Activated gamma-delta T cell (primary cell): ENCODE measurements at places on chromosomes 7 and 10.

GRCh38 chr10:6786579-6787031 lies 206.5 kb upstream of the PRKCQ start:
- DNase-seq = no peak

DNA sequence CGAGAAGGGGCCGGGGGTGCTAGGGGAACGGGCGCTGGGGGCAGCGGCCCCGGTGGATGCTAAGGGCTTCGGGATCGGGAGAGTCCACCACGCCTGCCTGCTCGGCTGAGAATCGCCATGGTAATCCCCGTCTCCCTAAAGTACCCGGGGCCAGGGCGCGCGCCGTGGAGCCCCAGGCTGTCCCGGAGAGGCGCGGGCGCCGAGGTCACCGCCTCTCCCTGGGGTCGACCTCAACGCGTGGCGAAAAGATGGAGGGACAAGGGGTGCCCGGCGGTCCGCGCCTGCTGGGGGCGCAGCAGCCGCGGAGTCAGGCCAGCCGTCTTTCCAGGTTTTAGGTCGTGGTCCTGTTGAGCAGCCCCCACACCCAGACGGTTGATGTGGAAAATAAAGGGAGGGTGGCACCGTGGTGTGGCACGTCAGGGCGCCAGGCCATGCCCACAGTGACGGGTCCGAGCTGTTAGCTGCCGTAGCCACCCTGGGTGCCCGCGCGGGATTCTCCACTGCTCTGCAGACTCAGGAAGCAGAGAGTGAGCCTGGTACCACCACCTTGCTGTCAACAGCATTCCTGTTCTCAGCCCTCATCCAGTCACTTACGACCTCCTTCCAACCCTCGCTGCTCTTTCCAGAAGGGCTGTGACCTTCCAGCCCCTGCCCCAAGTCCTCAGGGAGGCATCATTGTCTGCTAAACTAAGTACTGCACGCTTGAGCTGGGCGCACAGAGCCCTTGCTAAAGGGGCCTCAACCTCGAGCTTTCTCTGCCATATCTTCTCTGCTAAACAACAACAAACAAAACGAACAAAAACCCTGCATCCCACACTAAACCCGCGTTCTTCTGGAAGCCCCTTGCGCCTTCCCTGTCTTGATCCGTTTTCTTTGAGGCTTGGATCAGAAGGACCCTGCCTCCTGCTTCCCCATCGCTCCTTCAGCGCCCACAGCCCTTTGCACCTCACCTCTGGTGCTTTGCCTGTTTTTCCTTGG lies 666 bp downstream of the SMKR1 start:
- DNase-seq = no peak

- no peak for DNase-seq
Observed at GRCh38 chr10:76990561-76990960, 647.0 kb downstream of the KCNMA1 start.

GRCh38 chr10:131706952-131707351 lies 193.9 kb upstream of the PPP2R2D start:
- DNase-seq = no peak

- no peak for DNase-seq
Observed at GRCh38 chr7:96414931-96415292, 93.0 kb upstream of the SLC25A13 start.

- no peak for DNase-seq
Observed at GRCh38 chr7:68697796-68698280, 900.4 kb upstream of the AUTS2 start.

- DNase-seq = no peak
Observed at GRCh38 chr10:102322914-102323313, 72.6 kb upstream of the NFKB2 start.

DNA sequence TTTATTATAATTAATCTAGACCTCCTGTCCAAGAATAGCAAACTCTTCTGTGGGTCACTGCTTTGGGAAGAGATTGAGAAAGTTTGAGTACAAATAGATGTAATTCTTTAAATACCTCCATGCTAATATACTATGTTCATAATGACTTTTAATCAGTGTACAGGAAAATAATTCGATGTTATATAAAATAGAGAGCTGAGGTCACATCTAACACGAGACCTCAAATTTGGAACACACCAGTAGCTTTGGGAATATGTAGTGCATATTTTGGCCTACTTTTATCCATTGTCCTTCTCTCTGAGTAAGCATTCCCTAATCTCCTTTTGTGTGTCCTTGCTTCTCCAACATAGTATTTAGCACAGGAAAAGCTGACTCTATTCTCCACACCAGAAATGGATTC lies 27.3 kb upstream of the CABCOCO1 start:
- DNase-seq = no peak

GRCh38 chr10:73591935-73592699 lies 975 bp upstream of the USP54 start:
- no peak for DNase-seq

GRCh38 chr7:131039836-131040235 lies 287.8 kb upstream of the MKLN1 start:
- no peak for DNase-seq

- DNase-seq = no peak
Observed at GRCh38 chr7:51705701-51706100, 389.1 kb upstream of the COBL start.

GRCh38 chr7:135150072-135150782 lies 2.4 kb downstream of the TMEM140 start:
- no peak for DNase-seq

DNA sequence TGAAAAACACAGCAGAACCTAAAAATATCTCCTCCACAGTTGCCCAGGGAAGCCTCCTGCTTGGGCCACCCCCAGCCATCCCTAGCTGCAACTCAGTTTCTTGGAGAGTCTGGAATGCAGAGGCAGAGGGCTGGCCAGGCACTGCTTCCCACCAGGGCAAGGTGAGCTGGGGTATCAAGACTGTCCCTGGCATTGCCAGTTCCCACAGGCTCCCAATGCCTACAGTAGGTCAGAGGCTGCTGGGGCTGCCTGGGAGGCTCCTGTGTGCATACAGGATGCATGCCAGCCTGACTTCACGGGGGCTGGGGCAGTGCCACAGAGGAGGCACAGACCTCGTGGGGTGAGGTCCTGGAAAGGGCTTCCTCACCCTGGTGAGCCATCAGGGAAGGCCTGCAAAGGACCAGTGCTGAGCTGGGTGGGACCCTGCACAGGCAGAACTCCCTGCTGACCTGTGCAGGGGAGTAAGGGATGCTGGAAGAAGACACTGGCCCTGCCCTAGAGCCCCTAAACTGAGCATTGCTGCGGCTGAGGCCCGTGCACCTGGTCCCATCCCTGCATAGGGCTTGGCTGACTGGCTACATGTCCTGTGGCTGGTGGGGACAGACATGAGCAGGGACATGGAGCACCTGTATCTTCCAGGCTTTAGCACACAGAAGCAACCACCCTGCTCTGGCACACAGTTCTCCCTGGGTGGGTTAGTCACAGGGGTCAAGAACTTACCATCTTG lies 121.9 kb upstream of the RET start:
- no peak for DNase-seq

- DNase-seq = no peak
Observed at GRCh38 chr10:15196021-15196834, 27.7 kb upstream of the NMT2 start.

DNA sequence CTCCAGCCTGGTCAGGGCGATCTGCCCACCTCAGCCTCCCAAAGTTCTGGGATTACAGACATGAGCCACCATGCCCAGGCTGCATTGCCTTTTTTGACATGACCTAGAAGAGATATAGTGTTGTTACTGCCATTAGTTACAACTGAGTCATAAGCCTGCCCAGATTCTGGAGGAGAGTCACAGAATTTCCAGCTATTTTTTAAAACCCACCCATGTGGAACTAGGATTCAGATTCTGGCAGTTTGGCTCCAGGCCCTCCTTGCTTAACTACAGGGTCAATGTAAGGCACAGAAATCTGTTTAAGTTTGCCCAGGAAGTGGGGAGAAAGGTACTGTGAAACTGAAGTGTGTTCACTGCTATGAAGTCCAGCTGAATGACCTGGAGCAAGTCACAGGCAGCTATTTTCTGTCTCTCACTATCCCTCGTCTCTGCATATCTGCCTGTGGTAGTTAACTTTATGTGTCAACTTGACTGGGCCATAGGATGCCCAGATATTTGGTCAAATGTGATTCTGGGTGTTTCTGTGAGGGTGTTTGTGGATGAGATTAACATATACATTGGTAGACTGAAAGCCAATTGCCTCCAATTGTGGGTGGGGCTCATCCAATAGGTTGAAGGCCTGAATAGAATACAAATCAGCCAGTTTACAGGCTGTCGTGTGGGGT lies 8.4 kb upstream of the MARVELD1 start:
- no peak for DNase-seq

DNA sequence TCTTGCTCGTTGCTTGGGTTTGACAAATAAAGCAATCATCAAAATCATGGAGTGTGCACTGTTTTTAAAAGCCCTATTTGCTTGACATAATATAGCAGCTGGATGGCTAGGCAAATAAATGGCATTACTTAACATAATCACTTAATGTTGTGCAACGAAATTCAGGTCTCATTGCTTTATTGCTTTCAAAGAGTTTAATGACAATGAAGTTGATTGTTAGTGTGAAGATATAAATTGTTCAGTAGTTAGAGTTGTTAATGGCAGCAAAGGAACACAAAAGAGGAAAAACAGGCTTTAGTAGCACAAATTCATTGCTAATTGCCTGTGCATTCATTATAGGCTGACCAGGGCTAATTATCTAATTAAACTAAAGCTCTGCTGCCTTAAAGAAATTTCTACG lies 7.6 kb upstream of the ADO start:
- DNase-seq = no peak

DNA sequence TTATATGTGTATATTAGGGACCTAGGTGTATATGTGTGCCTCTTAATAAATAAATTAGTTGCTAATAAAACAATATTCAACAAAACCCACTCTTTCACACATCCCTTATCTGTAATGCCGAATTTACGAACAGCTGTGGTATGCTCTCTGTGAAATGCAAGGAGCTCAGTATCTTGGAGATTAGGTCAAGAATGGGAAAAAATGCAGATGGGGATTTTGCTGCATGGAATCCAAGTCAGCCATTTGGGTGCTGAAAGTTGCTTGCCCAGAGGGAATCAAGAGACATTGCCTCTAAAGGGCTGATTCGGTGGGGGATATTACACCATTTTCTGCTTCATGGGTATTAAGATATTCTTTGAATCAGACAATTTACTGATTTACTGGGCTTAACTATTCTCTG lies 93.5 kb downstream of the CREB5 start:
- no peak for DNase-seq

DNA sequence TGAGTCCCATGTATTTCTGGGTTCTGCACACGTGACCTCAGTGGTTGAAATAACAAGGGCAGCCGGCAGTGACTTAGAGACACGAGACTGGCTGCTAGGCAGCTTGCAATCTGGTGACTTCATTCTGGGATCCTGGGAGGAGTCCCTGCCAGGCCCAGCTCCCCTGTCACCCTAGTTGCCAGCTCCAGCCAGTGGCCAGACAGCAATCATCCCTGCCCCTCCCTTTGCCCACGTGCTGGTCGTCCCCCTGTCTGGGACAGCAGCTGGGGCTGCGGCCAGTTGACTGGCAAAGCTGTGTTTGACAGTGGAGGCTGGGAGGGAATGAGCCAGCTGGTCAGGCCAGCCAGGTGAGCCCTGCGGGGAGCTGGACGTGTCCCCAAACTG lies 30.0 kb downstream of the ADGRA1 start:
- DNase-seq = no peak

GRCh38 chr7:135001390-135002165 lies 15.3 kb downstream of the AGBL3 start:
- no peak for DNase-seq

GRCh38 chr10:1024103-1024502 lies 1.6 kb downstream of the IDI2 start:
- no peak for DNase-seq

DNA sequence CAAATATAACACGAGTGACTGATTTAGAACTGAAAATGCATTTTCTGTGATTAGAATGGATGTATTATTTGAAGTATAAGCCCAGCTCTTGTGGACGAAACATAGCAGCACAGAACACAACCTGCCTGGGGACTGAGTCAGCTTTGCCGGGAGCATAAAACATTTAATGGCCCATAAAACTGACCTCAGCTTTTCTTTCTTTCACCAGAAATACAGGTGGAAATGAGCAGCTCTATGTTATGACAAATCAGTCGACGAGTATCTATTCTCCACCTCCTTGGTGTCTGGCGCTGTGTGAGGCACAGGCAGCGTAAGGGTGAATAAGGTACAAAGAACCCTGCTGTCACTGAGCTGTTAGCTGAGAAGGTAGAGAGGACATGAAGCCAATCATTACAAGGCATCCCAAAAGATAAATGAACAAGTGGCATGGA lies 471.6 kb upstream of the AKR1E2 start:
- no peak for DNase-seq

DNA sequence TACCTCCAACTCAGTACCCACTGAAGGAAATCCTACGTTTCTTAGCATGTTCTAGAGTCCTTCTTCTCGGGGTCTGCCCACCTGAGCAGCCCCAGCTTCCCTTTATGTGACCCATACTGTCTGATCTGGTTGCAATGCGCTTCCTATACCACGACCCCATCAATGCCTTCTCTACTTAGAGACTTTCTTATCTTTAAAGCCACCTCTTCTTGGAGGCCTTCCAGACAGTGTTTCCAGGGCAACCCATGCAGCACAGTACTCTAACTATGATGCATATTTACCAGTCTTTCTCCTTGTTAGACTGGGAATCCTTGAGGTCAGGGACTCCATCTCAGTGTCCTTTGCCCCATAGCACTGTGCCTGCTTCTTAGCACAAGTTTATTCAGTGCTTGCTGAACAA lies 54.5 kb upstream of the SLF2 start:
- no peak for DNase-seq

- DNase-seq = no peak
Observed at GRCh38 chr7:22442882-22443369, 57.1 kb downstream of the STEAP1B start.

- no peak for DNase-seq
Observed at GRCh38 chr10:122703483-122704448, 4.1 kb upstream of the C10orf120 start.
